ENCODE measurements at places on chromosomes 11 and 22.

- no peak for DNase-seq
Measured at GRCh38 chr11:128409476-128409875, 177.9 kb downstream of the ETS1 start.

DNA sequence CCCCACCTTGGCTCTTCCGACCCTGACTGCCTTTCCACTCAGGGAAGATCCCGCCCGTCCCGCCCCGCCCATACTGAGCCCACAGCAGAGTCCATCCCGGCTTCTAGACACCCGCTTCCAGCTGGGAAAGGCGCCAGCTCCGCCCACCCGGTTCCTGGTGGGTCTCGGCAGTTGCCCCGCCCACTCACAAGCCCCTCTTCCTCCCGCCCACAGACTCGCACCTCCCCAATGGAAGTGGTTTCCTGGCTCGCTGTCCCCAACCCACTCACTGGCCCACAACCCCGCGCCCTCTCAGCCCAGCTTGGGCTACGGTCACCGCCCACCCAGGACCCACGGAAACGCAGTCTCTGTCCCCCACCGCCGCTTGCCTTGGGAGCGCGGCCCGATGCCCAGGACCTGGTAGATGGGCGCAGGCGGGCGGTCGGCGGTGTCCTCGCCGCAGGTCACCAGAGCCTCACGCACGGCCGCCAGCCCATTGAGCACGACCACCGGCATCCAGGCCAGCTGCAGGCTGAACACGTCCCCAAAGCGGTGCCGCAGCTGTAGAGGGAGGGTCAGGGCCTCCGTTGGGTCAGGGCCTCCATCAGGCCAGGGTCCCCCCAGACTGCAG is 22.2 kb upstream of the CYP2D6 start:
- no peak for DNase-seq

DNA sequence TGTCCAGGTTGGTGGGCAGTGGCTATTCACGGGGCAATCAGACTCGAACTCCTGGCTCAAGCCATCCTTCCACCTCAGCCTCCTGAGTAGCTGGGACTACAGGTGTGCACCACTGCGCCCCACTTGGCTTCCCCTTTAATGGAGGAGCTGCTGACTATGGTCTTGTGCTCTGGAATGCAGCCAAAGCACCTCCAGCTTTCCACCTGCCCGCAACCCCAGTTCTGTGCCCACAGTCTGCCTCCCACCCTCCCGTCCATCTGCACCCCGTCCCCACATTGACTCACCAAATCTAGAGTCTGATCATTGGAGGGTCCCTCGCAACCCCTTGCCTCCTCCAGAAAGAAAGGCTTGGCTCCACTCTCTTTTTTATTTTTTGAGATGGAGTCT is 41.0 kb downstream of the KCNJ4 start:
- DNase-seq = no peak

DNA sequence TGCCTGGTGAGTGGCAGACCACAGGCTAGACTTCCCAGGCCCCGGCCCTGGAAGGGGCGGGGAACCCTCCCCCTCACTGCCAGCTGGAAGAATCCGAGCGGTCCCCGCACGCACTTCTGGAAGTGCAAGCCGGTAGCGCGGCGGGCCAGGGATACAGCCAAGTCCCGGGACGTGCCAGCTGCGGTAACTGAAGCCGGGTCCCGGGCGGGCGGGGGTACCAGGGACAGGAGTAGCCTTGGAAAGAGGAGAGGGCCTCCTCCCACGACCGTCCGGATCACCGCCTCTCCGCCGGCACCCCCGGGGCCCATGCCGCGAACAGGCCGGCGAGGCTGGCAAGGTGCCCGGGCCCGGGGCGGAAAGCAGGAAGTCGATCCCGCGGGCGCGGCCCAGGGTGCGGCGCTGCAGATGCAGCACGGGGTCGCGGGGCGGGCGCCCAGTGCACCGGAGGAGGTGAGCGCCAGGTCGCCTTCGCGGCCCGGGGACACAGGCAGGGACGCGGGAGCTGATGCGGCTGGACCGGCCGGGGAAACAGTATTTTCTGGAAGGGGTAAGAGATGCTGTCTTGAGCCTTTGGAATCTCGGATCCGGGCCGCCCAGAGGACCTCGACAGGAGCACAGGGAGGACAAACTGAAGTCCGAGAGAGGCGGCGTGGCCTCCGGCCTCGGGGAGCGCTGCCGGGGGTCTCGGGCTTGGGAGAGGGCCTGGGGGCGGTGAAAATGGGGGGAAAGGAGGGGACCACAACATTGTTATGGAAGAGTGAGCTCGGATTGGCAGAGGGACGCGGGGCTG is 783 bp upstream of the SLC35C1 start:
- DNase-seq = peak; percentile 45

- DNase-seq = no peak
Measured at GRCh38 chr11:11081776-11082175, 223.9 kb upstream of the ZBED5 start.

- no peak for DNase-seq
Measured at GRCh38 chr11:2137202-2138067, 1.8 kb downstream of the IGF2 start.

DNA sequence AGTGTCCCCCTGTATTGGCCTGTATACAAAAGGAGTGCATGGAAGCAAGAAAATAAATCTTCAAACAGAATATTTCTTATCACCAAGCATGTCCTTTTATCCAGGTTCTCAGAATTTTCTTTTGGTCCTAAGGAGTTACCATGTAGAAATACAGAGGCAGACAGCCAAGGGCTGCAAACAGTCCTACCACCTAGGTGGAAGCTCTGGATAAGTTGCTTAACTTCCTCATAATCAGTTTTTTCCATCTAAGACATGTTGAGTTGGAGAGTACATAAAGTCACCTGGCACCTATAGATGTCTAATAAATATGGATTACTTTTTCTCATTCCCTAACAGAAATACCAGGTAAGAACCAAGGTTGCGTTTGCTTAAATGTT is 57.0 kb upstream of the BLID start:
- DNase-seq = no peak

DNA sequence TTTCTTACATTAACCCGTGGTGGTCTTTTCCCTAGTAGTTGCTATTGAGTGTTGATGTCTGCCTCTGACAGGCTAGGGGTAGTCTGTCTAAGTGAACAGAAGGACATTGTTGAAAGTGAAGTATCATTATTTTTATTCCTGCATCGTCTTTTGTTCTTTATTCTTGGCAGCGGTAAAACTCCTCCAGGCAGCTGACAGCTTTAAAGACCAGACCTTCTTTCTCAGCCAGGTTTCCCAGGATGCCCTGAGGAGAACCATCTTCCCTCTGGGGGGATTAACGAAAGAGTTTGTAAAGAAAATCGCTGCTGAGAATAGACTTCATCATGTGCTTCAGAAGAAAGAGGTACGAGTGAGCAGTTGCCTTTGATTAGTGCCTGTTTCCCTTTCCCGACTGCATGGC is 14.6 kb downstream of the TRMU start:
- DNase-seq = no peak

- no peak for DNase-seq
Measured at GRCh38 chr11:6124245-6124644, 16.8 kb downstream of the OR56B4 start.

- no peak for DNase-seq
Measured at GRCh38 chr22:31400023-31400397, 606 bp downstream of the DRG1 start.

- DNase-seq = no peak
Measured at GRCh38 chr11:64250415-64251015, 815 bp upstream of the PLCB3 start.
